GM12892 (cell line): ENCODE measurements at places on chromosomes 12 and 14.

DNA sequence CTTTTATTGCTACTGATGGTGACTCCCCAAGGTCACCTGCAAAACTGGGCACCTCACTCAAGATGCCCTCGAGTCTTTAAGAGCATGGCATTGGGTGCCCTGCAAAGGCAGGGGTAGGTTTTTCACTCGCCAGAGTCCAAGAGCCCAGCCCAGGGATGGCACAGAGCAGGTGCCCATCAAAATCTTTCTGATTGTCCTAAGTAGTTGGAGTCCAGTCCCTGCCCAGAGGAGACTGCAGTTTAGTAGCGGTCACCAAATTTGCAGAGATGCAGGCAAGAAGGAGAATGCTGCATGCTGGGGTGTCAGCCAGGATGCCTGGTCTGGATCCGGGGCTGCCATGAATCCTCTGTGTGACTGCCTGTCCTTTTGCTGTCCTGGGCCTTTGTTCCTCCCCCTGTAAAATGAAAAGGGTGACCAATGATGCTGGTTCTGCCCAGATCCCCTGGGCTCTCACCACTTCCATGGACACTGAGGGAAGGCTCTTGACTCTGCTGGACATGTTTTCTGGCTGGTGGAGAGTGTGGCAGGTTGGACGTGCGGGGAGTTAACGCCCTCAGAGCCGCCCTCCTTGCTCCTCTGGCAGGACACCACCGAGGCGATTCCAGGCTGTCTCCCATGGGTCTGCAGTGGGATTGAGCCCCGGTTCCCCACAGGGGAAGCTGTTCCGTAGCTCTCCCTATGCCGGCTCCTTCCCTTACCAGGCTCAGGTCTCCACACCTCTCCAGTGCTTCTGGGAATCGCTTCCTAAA is 41.3 kb downstream of the DLK1 start:
- DNase-seq = no peak

DNA sequence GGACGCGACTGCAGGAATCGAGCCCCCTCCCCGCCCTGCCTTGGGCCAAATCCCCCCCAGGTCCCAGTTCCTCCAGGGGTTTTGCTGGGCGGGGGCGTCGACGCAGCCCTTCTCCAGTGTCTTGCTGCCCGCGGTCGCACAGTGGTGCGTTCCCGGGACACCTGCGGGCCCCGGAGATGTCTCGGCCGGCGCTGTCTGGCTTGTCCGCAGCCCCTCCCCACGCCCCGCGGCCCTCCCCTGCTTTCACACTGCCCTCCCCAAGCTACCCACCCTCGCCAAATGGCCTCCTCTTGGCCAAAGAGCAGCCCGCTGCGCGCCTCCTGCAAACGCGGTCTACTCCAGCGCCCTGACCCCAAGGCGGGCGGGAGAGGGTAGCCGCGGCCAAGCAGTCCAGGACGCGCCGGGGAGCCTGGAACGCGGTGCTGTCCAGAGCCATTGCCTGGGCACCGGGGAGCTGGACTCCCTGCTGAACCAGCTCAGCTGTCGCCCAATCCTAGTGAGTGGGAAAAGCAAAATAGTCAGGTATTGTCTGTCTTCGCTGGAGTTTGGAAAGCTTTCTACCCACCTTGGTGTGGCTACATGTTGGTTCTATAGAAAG is 122.0 kb downstream of the AACS start:
- DNase-seq = no peak

GRCh38 chr12:95759718-95760117 is 30.8 kb downstream of the NTN4 start:
- no peak for DNase-seq

DNA sequence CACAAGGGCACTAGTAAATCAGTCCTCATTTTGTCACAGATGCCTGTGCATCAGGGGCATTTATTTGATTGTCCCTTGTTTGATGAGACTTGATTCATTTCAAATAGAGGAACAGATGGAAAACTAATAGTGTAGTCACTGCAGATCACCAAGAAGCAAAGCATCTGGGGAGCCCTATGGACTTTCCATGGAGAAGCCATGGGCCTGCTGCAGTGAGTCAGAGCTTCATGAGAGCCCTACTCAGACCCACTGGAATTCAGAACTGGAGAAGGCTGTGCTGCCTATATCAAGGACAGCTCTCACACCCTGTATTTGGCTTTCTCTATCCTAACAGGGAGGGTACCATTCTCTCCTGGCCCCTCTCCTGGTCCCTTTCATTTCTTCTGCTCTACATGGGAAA is 126.2 kb downstream of the GRIP1 start:
- DNase-seq = no peak

- DNase-seq = no peak
Observed at GRCh38 chr12:54000116-54001114, at the start of gene HOXC9. Gene HOXC9 (plus strand): TSS chr12:54000161. CDS start chr12:54000189, 28 bp downstream.

DNA sequence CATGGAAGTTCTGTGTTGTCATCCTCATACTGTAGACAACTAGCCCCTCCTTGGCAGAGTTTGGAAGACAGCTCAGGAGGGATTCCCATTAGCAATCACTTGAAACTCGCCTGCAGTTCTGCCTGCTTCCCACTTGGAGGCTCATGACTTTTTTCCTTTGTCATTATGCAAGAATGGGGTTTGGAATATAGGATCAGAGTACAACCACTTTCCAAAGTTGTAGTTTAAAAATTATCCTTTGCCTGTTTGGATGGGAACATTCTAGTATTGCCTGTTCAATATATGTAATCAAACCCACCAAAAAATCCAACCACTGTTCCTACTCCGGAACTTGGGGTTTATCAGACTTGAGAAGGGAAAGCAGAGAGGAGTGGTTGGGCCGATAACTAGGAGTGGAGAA is 2.1 kb upstream of the GPD1 start:
- DNase-seq = no peak

DNA sequence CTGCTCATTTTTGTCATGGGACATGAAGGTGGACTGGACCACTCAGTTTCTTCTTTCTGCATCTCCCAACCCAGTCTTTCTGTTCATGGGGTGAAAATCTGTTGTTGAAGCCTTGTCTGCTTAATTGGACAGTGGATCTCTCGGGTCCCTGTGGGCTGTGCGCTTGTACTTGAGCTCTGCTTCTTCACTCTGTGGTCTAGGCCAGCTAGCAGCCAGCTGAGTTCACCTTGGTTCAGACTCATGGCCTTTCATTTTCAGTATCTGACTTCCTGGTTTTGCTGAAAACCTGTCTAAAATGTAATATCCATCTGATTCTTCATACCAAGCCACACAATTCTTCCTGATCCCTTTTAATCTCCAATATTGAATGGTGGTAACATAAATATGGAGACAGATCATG is 117.2 kb downstream of the LRRK2 start:
- no peak for DNase-seq

DNA sequence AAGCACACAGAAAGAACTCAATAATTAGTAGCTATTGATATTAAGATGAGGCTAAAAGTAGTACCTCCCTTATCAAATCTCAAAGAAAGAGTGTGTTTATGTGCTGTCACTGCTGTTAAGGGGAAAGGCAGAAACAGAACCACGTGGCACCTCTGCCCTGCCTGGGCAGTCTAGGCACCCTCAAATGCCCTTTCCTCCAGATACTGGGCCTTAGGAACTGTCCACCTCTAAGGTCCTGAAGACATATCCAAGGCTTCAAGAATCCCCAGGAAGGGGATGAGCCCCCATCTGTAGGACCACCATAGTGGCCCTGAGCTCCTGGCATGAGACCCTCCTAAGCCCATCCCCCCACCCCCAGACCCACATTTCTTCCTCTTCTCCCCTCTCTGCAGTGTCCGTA is 29.1 kb downstream of the NGB start:
- DNase-seq = no peak

DNA sequence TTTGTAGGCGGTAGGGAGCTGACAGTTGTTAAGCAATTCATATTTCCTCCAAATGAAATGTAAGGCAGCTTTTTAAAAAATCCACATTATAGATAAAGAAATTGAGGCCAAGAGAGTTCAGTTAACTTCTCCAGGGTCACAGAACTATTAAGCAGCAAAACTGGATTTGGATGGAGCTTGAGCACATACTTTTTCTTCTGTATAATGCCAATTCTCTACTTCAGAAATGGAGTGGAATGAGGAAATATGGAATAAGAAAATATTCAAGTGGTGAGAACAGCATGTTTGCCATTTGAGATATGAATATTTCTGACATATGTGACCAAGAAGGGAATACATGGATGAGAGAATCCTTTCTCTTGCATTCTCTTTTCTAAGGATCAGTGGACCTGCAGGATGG is 233.1 kb downstream of the FOXG1 start:
- DNase-seq = no peak

GRCh38 chr14:53528185-53528671 is 375.1 kb upstream of the DDHD1 start:
- DNase-seq = no peak

- DNase-seq = no peak
Observed at GRCh38 chr12:86249276-86249675, 6.9 kb downstream of the MGAT4C start.

DNA sequence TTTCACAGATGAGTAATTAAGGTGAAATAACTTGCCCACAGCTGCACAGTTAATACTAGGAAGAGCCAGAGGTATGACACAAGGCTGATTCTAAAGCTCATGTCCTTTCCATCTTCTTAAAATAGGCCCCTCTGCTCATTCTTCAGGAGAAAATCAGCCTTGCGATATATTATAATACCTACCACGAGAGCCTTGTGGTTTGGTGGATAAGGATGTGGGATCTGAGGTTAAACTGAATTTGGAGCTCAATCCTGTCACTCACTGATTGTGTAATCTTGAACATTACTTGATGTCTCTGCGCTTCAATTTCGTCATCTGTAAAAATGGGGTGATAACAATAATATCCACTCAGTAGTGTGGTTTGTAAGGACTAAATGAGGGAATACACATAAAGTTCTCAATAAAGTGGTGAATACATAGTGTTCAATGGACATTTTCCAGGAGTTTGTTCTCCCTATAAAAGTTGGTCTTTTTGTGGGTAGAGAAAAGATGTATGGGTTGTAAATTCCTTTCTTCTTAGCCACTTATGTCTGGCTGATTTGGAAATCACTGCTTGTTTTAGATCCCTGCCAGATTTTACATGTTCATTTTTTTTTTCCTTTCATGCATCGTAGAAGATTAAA is 25.1 kb upstream of the ATP2B1 start:
- DNase-seq = no peak

DNA sequence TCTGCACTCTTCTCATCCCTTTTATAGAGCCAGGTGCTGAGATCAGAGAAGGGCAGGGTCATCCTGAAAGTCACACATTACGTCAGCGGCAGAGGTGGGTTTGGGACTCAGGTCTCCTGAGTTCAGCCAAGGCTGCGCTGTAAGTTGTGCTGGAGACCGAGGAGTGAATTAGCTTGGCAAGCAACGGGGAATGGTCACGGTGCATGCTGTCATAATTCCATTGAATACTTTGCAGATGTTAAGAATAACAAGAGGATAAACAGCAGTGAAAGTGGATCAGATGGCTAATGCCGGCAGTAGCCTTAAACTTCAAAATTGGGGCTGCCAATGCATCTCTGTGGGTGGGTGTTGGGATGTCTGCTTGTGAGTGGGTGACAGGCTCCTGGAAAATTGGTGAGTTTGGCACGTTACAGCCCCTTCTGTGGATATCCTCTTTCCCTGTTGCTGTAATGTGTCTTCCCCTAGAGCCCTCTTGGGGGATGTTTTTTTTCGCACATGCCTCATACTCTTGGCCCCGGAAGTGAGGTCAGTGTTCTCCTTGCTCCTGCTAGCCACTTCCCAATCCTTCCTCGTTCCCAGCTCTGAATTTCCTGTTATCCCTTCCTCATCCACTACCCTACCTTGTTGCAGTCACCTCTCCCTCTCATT is 287.1 kb upstream of the SRRM4 start:
- no peak for DNase-seq
